Parietal lobe (tissue), 2 donors: ENCODE measurements at places on chromosomes 7 and 10. TPM values are rescaled to one million over a fixed set of nuclear protein-coding genes. Genes with fewer than 3 reads are reported as not detected.

The TFPI2 gene
- not detected for total RNA-seq

The FZD8 gene
- 17.5 TPM for total RNA-seq

The FGF8 gene
- not detected for total RNA-seq

The FAM25C gene
- not detected for total RNA-seq

The DEPP1 gene
- total RNA-seq, result 5.0 TPM

The PODXL gene
- 23.2 TPM for total RNA-seq

The EIF4H gene
- 147 TPM for total RNA-seq

The SLC26A5 gene
- total RNA-seq, result 0.31 TPM

The NPS gene
- total RNA-seq, result not detected

The HOXA13 gene
- not detected for total RNA-seq

The PAPOLB gene
- 3.8 TPM for total RNA-seq

The CELF2 gene
- total RNA-seq, result 305 TPM

The MBL2 gene
- total RNA-seq, result not detected

The ADRA2A gene
- total RNA-seq, result 34.7 TPM

The MEOX2 gene
- total RNA-seq, result not detected

The CAV2 gene
- total RNA-seq, result 9.1 TPM

The CYP2E1 gene
- 16.3 TPM for total RNA-seq

The CDC123 gene
- 111 TPM for total RNA-seq

The SEMA3A gene
- 41.3 TPM for total RNA-seq

The NODAL gene
- total RNA-seq, result 3.1 TPM

The LLCFC1 gene
- total RNA-seq, result not detected

The PARD3 gene
- 27.5 TPM for total RNA-seq

The GPER1 gene
- 1.6 TPM for total RNA-seq

The MMD2 gene
- total RNA-seq, result 2.2 TPM

The OR2A42 gene
- under 0.01 TPM for total RNA-seq

The OR13A1 gene
- 0.63 TPM for total RNA-seq

The LRRC17 gene
- 11.3 TPM for total RNA-seq

The LEP gene
- total RNA-seq, result not detected

The CPEB3 gene
- 23.2 TPM for total RNA-seq

The C10orf143 gene
- total RNA-seq, result 1.3 TPM

The CNTNAP2 gene
- 73.9 TPM for total RNA-seq

The ADAMTS14 gene
- total RNA-seq, result 0.31 TPM

The OPALIN gene
- total RNA-seq, result not detected

The ANKRD61 gene
- total RNA-seq, result not detected

The GIMAP6 gene
- 2.8 TPM for total RNA-seq

The CRYGN gene
- not detected for total RNA-seq

The VPS37D gene
- 19.4 TPM for total RNA-seq

The ERCC6 gene
- 44.4 TPM for total RNA-seq

The CH25H gene
- total RNA-seq, result 0.63 TPM

The IFIT1B gene
- total RNA-seq, result not detected

The OR9A2 gene
- total RNA-seq, result 5.6 TPM

The LRRTM3 gene
- 19.1 TPM for total RNA-seq

The SFRP4 gene
- total RNA-seq, result 1.6 TPM

The GPR15LG gene
- not detected for total RNA-seq

The TMEM270 gene
- not detected for total RNA-seq

The THSD7A gene
- 41.6 TPM for total RNA-seq

The ASB10 gene
- not detected for total RNA-seq

The TAS2R3 gene
- total RNA-seq, result 24.1 TPM
